HuH-7.5 (cell line): ENCODE measurements at places on chromosomes 3 and 15.
A peak's percentile ranks its signal among the peaks of the same experiment; 100 is the strongest.

DNA sequence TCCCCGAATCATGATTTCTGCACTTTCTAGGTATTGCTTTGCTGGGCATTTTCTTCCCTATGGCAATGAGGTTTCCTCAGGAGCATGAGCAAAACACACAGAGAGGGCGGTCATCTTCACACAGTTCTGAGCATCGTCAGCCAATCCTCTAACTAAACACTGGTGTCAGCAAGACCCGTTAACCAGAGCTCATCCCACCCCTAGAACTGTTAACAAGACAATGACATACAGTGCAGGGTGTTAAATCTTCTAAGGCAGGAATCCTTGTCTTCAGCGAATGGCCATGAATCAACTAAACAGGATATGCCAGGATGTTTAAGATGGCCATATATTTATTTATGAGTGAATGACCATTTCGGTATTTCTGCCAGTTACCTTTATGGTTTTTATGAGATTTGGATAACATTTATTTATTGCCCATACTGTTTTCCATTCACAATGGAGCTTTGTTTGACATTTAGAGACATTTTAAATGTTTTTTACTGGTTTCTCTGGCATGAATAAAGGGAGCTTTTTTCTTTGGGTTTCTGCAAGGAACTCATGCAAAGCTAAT is 411.5 kb upstream of the PROK2 start:
- DNase-seq, result no peak

- peak; percentile 43 for DNase-seq
Observed at GRCh38 chr15:51314391-51315337, 23.7 kb downstream of the CYP19A1 start.

DNA sequence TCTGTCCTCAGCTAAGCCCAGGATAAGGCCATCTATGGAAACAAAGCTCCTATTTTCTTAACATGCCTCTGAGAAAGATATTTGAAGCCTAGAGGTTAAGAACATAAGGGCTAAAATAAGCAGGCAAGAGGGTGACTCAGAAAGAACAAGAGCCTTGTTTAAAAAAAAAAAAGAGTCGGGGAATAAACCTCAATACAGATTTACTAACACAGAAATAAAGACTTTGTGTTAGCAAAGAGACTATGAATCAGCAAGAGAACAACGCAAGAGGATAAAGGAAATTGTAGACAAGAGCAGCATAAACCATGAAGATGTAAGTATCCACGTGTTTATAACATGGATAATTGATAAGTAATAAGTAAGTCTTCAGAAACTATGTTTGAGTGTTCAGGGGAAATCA is 36.0 kb downstream of the RAB27A start:
- no peak for DNase-seq

- DNase-seq, result no peak
Observed at GRCh38 chr15:51129535-51130188, 35.0 kb upstream of the TNFAIP8L3 start.

- DNase-seq, result no peak
Observed at GRCh38 chr3:4749567-4750002, 229.7 kb upstream of the BHLHE40 start.

DNA sequence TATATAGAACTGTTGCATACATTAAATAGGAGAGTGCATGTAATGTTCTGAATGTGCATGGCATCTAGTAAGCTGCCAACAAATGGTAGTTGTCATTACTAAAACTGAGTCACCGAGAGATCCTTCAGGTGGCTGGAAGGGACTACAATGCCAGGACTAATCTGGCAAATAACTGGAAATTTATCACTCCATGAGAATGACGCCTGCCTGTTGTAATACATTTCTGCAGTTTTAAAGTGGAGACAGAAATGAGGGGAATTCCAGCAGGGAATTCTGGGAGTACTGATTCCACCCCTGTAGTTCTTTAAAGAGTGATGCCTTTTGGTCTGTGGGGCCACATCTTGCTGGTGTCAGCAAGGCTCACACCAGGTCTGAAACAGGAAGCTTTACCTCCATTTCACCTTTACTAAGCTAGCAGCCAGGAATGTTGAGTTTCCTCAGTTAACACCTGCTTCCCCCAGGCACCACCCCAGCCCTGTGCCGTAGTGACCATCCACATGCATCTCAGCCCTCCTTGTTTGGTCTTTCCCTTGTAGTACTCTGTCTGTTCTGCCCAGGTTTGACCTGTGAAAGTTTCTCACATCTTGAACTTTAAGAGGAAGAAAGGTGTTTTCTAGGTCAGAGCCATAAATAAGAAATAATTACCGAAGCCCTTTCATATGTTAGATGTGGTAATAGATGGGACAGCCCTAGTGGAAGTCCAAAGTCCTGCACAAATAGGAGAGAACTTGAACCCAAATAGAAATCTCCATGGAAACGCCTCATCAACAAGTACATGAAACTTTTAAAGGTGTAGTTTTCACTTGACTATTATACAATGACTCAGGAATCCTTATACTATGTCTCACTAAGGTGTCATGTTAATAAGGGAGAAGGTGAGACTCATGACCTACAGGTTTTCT is 56.7 kb upstream of the LMOD3 start:
- DNase-seq, result no peak

DNA sequence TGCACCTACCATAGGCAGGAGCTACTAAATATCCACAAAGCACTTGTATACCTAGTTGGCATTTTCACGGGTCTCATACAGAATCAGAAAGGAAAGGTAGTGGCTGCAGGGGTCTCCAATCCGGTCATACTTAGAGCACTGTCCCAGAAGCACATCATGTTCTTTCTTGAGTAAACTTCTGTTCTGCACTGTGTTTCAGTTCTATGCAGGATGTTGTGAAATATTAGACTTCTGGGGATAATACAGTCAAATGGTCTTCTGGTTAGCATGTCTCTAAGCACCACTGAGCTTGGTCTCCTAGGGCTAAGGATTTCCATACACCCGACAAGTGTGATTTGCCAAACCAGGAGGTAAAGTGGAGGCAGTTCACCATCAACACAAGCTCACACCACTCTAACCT is 27.9 kb downstream of the MINDY4B start:
- no peak for DNase-seq

DNA sequence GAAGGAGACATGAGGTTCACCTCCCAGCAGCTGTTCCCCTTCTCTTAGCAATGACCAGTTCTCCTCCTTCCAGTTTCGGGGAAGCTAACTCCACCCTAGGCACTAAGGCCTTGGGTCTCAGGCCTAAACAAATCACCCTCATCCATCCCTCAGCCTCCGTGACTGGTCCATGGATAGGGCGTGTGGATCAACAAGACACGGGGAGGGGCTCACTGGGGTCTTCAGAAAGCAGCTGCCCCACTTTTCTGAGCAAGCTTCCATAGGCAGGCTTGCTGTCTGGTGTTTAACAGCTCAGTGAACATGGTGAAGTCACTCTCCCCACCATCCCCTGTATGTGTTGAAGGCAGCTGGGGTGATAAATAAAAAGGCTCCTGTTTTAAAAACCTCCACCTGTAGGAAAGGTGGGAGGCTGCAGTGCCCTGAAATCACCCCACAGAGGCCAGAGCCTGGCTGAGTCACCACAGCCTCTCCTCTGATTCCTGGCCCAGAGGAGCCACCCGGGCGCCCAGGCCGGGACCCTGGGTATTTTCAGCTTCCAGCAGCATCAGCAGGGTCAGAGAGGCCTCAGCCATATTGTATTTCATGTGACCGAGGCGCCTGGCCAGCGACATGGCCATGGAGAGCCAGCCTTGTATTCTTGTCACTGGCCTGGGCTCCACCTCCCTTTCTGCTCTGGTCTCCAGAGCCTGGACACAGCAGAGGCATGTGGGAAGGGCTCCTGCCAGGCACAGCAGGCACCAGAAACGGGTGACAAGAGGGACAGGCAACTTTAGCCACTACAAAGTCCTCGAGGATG is 60.3 kb upstream of the HERC1 start:
- DNase-seq, result no peak

DNA sequence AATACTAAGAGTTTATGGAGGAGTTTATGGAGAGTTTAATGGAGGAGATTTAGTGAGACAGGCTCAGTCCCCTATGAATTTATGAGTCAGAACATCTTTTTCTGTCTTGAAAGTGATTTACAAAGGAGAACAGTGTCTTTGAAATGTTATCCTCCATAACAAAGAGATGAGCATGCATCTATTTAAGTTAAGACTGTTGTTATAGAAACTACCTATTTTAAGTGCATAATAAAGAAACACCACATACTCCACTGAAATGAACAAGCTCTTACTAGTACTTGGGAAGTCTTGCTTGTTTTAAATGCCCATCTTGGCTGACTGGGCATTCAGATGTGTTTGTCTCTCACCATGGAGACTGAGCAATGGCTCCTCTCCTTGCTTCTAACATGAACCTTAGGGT is 118.7 kb upstream of the ACP3 start:
- no peak for DNase-seq

DNA sequence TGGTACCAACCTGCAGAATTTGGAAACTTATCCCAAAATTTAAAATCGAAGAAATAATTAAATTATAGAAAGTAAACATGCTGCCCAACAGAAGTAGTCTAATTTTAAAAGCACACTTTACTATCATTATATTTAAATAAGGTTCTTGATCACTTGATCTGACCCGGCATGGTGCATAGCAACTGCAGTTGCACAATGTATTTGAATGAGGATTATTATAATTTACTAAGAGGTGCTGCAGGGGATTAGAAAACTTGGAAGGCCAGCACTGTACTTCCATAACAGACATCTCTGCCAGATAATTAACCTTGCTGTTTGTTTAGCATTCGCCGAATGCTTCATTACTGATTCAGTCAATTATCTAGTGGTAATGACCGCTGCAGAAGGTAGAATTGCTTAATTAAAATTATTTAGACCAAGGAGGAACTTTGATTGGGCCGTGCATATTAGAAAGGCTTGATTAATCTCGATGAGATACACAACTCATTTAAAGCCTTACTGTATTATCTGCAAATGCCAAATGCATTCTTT is 971.6 kb downstream of the ZPLD1 start:
- no peak for DNase-seq

DNA sequence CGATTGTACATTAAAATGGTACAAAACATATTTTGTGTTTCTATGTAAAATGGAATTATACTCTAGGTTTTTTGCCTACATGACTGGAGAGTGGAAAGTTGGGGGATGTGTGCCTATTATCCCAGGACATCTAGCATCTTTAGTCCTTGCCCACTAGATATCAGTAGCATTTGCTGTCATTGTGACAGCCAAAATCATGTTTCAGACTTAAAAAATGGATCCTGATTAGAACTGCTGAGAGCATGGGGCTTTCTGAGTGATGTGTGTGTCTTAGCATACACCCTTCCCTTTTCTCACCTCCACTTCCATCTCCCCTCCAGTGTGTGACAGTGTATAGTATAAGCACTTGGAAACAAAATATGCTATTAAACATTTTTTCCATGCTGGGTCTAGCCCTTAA is 13.3 kb downstream of the ARMC8 start:
- DNase-seq, result no peak

GRCh38 chr3:157755233-157755632 is 252.0 kb upstream of the VEPH1 start:
- DNase-seq, result no peak

GRCh38 chr3:24854748-24855147 is 360.1 kb upstream of the THRB start:
- DNase-seq, result no peak

DNA sequence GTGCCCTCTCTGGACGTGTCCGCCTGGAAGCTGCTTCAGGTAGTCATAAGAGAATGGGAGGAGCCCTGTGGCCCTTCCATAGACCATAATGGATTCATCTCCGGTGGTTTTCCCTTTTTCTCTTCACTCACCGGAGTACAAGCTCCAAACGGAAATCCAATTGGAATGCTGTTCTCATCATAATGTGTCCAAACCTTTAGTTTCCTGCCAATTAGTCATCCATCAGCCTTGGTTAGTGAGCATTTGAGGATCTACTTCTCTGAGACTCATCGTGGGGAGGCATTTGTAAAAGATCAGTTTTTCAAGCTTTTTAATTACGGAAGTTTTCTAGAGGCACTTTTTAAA is 34.9 kb downstream of the ABHD2 start:
- no peak for DNase-seq

GRCh38 chr3:97430601-97431000 is 334.0 kb upstream of the ARL6 start:
- no peak for DNase-seq

DNA sequence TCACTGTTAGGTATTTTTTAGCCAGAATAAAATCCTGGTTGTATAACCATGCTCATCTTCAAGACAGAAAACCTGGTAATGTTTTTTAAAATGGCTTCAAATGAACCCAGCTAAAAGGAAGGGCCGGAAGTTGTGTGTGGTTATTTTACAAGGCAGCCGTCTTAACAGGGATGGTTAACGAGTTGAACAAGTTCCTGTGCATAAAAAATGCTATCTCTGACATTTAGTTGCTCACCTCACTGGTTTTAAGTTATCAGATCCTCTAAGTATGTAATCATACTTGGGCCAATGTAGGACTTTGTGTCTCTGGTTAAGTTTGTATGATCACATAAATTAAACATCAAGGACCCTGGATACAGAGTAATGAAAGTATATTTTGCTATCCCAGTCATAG is 2.1 kb downstream of the ATP11B start:
- DNase-seq, result no peak

DNA sequence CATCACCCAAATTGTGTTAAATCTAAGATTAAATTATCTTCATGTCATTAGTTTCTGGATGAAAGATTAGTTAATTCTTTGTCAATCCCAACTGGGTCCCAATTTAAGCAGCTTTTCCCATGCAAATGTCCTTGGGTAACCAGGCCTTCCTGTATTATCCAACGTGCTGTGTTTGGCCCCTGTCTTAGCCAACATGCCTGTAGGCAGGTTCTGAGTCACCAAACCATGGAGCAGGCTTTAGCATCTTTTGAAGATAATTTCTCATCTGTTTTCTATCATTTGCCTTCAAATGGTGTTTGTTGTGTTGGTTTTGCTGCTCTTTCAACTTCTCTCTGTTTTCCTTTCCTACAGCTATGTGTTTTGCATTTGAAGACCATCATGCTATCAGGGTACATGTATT is 216.2 kb downstream of the ITPR1 start:
- DNase-seq, result no peak

DNA sequence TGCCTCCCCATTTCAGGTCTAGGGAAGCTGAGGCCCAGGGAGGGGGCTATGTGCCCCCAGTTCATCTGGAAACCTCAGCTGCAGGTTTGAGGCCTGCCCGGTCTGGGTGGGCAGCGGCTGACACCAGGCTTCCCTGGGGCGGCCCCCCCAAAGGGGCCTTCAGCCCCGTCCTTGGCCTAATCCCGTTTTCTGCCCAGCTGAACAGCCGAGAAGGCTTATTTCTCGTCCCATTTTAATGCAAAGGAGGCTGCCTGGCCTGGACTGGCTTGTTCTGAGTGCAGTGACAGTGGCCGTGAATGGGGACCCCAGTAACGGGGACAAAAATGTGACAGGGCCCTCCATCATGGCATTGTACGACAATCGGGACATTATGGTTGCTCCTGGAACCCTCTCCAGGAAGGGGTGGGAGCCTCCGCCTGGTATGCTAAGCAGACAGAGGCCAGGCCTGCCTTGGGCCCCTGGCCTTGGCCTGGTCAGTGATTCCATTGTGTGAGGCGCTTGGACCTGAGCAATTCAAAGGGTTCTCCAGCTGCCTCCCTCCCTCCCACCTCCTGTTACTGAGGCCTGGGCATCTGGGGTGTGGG is 93.9 kb downstream of the WNT7A start:
- DNase-seq, result no peak

DNA sequence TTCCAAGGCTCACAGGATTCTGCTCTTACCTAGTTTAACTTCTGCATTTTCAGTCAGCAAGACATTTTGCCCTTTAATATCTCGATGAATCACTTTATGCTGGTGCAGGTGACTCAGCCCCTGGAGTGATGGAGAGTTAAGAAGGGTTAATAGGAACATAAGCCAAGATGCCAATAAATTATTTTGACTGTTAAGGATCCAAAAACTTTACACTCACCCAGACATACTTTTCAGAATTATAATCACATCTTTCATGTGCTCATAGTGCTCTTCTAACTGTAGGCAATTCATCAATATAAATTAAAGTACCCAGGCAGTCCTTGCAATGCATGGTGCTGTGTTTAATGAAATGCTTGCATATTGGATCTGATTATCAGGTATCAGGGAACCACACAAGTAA is 164.1 kb upstream of the SLC2A2 start:
- no peak for DNase-seq
